ENCODE measurements at places on chromosomes 6 and 20.

- no peak for DNase-seq
Observed at GRCh38 chr20:23627501-23627900, 10.3 kb downstream of the CST3 start.

GRCh38 chr6:168953461-168953860 lies 300.2 kb downstream of the THBS2 start:
- no peak for DNase-seq

DNA sequence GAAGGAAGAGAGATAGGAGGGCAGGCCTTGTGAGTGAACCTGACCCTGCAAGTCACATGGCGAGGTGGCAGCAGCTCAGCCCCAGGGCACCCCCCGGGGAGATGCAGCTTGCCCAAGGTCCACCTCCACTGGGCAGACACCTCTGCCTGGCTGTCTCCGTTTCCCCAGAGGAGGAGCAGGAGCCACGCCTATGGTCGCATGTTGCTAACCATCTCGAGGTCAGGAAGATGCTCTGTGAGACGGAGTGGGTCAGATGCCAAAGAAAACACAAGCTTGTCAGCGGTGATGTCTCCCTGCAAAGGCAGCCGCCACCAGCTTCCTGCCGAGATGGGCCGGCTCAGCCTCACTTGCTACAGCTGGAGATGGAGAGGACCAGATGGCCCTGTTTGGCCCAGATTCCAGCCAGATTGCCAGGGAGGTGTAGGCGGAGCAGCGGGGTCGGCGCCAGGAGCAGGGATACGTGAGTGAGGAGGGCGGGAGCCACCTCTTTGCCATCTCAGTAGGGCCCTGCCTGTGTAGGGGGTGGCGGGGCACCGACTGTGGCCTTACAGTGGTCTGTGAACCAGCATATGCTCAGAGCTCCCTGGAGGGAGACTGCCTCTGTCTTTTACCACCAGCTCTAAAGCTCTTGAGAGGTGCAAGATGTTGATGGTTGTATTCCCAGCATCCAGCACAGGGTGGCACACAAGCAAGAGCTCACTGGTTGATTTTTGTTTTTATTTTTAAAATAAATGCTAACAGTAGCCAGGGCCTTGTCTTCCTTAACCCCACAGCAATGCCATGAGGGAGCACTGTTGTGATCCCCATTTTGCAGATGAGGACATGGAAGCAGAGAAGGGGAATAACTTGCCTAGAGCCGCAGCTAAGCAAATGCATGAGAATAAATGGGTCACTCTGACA lies 42.9 kb upstream of the FAM83D start:
- DNase-seq: peak; percentile 31

GRCh38 chr6:14858808-14859207 lies 387.1 kb upstream of the JARID2 start:
- no peak for DNase-seq

GRCh38 chr20:50017576-50018248 lies 34.9 kb downstream of the SNAI1 start:
- DNase-seq: no peak

DNA sequence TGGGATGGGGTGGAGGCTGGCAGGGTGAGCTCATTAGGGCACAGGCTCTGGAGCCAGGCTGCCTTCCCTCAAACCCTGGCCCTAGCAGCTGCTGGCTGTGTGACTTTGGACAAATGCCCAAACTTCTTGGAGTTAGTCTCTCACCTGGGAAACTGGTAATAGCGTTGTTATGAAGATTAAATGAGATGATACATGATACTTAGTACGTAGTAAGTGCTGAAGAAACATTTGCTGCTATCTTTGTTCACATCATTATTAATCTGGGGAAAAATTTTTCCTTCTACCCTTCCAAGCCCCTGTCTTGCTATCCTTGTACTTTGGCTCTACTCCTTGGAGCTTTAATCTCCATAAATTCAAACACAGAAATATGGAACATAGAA lies 22.3 kb upstream of the PPARD start:
- no peak for DNase-seq

- DNase-seq: no peak
Observed at GRCh38 chr6:31690231-31691077, 9.6 kb upstream of the LY6G5C start.

DNA sequence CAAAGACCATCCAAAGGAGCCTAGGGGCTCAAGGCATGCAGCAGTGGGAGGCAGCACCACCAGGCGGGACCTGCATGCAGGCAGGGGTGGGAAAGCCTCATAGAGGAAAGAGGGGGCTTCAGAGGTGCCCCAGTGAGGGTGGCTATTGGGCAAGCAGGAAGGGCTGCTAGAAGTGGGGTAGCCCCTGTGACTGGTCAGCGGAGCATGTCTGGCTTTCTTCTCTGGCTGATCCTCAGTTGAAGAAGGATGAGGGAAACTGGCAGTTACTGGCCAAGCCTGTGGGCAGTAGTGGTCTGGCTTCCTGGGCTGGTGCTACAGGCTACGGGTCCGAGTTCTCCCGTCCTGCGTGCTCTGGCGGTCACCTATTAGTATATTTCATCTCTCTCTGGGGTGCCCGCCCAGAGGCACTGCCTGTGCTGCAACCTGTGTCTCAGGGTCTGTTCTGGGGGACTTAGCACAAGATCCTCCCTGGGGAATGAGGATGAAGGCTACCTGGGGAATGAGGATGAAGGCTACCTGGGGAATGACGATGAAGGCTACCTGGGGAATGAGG lies 35.9 kb upstream of the CST7 start:
- DNase-seq: no peak

DNA sequence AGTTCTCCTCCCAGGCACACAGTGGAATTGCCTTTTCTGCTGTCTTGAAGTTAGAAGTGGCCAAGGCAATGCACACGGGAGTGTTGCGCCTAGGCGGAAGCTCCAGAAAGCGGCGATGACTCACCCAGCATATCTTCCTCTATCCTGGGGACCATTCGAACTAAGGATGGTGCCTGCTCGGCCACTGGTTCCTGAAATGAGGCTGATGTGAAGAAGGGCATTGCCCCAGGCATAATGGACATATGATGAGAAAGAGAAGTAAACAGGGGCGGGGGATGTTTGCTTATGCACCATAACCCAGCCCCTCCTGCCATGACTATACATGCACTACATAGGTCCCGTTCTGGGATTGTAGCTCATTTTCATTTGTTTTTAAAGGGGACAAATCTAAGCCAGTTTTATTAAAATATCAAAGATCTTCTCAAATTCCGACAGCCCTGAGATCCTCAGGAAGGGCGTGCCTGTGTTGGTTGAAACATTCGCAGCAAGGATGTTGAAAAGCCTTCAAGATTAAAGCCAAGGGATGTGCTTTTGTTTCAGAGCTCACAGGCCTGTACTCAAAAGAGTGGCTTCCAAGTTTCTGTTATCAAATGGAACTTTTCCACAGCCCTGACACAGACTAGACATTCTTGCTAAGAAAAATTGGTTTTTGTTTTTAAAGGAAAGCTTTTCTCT lies 218.5 kb downstream of the LY86 start:
- no peak for DNase-seq

DNA sequence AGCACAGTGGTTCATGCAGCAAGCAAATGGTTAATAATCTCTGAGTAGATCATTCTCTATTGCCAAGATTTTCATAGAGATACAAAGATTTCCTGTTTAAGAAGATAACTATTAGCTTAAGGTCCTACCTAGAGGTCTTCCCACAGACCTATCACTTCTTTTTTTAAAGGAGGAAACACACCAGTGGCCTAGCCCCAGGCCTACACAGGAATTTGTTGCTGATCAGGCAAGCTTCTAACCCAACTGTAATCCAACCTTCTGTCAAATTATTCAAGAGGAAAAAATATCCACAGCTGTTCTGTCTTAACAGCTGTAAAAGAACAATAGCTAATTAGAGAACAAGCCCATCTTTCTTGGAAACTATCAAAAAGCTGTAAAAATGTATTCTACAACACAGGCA lies 332.8 kb downstream of the BTBD9 start:
- no peak for DNase-seq

DNA sequence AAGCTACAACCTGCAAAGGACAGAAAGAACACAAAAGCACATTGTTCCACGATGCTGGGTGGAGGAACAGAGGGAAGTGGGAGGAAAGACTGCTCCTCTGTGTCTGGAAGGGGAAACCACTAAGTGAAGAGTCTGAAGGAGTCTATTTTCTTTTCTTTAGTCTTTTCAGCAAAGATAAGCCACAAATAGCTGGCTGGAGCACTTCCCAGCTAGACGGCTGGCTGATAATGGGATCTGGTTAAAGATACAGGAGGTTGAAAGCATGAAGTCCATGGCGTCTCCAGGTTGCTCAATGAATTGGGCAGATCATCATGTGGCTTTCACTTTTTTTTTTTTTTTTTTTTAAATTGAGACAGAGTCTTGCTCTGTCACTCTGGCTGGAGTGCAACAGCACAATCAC lies 154.0 kb upstream of the KCNG1 start:
- DNase-seq: no peak

- DNase-seq: no peak
Observed at GRCh38 chr6:168712993-168713392, 272.0 kb downstream of the SMOC2 start.

- DNase-seq: peak; percentile 43
Observed at GRCh38 chr6:149566410-149567193, 427 bp downstream of the GINM1 start.

- DNase-seq: no peak
Observed at GRCh38 chr6:4487538-4487937, 288.7 kb upstream of the CDYL start.

DNA sequence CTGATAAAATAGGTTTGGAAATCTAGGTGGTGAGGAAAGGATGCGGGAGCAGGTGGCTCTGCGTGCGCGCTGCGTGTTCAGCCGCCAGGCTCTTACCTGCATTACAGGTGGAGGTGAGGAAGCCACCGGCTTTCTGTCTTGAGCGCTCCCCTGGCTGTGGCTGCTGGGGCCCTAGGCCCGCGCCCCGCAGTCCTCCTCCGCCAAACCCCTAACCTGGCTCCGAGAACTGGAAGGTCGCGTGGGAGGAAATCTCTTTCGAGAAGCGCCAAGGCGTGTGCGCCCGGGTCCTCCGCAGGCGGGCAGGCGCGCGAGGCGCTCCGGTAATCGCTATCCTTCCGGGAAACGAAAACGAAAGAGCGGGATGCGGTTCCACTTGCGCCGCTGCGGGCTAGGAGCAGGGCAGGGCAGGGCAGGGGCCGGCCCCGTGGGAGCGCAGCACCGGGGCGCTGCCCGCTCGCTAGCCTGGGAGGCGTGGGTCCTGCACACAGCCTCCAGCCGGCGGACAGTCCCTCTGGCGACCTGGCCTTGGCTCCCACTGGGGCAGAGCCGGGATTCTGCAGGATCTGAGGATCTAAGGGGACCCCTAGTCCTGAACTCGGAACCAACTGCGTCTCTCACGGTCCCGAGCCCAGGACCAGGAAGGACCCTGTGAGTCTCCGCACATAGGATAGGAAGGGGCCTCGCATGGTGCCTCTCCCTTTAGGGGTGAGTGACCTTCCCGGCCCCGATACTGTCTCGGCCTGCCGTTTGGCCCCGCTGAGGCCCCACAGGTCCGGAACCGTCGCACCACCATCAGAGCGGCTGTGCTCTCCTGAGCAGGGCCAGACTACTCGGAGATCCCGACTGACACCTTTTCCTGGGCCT lies at the start of gene ETV7:
ETV7 (minus strand) TSS at position 230 of the 864 bp plus-strand sequence; CDS start at position 102, 128 bp downstream.
- DNase-seq: peak; percentile 69

DNA sequence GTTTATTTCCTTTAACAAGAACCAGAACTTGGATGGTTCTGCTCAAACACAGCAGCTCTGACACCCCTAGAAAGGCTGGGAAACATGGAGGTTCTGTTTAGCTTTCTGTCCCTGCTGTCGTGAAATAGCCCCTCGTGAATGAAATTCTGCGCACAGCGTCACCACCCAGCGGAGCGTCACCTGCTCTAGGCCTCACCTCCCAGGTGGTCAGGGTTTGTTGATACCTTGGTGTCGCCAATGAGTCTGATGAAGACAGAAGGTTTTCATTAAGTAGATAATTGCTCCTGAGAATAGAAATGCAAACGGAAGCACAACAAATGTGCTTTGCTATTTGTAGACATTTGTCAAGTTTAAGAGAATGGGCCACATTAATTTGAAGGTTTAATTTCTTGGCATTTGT lies 135.1 kb downstream of the EDN3 start:
- DNase-seq: no peak

DNA sequence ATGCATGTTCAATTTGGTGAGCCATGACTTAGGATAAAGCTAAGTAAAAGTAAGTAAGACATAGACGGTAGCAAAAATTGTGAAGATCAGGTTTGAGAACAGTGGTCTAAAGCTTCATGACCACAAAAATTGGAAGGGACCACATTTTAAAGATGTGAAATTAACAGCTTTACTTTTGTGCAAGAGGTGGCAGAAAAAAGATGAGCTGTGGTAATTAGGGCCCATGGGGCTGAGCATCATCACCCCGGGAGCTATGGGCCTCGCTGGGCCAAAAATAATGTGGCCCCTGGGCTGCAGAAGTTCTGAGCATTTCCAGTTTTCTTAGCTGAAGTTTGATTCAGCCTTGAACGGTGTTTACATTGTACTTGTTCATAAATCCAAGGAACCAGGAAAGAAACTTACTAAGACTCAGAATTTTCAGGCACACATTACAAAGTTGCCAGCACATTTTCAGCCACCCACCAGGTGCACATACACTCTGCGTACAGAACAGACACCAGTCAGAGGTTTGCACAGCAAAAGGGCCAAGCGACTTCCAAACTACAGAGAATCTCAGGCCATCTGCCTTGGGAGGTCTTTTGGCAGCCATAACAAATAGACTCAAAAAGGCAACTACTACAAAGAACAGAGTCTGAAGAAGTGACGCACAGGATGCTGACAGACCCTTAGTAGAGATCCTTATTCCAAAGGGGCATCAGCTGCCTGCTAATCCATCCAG lies 57.7 kb downstream of the CSE1L start:
- no peak for DNase-seq

- DNase-seq: no peak
Observed at GRCh38 chr20:19876828-19877460, 118.9 kb downstream of the RIN2 start.

GRCh38 chr6:160735523-160735922 lies 33.5 kb downstream of the PLG start:
- DNase-seq: no peak

DNA sequence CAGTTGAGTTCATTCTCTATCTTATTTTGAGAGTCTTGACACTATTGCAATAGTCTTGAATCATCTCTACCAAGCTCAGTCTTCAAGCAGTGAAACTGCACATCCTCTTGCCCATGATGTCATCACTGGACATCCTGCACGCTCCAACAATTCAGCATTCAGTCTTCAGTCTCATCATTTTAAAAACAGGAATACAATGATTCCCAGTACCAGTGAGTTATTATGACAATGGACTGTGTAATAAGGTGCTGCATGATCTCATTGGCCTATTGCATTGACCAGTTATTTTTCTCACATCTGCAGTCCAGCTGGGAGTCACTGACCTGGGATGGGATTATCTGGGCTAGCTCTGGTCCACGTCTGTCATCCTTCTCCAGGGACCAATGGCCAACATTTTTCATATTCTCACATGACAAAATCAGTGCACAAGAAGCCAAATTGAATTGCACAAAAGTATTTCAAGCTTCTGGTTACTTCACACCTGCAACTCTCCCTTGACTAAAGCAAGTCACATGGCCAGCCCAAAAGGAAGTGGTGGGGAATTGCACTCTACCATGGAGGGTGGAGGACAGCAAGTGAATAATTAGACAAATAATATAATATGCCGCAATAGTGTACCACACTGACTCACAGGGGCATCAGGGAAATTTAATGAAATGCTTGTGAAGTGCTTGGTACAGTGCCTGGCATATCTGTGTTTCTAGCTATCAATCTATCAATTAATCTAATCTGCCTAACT lies 6.4 kb upstream of the CST2 start:
- DNase-seq: no peak
